ENCODE measurements at places on chromosomes 3 and 15.

DNA sequence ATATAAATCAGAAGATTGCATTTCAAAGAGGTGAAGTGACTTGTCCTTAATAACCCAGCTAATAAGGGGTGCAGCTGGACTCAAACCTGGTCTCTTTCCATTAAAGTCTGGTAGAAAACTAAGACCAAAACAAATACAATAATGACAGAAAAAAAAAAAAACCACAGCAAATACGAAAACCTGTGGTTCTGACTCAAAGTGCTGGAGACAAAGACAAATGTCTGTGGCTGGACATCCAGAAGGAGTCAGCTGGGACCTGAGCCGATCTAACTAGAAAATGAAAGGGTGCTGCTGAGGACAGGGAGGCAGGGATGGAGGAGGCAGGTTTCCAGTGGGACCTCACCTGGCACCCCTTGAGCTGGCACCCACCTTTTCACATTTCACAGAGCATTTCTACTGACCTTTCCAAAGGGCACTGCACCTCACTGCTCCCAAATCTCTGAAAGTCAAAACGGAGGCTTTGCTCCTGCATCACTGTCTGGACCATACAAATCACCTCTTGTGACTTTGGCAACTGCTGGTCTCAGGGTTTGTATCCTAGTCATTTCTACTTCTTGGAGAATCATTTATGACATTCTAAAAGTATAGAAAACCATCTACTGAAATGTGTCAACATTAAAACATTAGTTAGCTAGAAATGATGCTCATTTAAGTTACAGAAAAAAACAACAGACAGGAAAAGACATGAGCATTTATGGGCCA, 61.7 kb downstream of the CCNL1 start:
- DNase-seq = no peak

DNA sequence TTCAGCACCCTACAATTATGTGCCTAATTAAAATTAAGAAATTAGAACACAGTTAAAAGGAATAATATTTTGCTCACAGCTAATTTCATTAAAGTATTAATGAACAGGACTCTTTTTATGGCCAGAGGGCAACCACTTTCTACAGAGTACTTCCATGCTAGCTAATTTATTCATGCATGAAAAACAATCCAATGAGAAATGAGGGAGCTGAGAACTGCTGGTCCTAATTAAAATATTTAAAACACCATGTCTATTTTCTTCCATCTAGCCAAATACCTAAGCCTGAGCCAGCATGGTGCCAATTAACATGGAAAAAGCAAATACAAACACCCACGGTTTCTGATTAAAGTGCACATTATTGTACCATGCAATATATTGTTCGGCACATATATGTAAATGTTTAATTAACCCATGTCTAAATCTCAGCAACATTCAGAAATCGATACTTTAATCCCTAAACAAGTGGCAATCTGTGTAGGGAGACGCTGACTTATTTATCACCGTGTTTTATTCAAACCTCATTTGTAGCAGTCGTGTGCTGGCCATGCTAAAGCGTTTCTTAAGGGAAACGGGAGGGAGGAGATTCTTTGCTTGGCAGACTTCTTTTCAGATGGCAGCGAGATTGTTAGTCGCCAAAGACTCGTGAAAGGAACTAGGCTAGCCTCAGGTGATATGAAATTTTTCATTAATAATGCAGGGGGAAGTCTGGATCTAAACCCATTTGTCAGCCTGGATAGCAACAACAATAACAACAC, 193.5 kb downstream of the ANXA2 start:
- DNase-seq = no peak

DNA sequence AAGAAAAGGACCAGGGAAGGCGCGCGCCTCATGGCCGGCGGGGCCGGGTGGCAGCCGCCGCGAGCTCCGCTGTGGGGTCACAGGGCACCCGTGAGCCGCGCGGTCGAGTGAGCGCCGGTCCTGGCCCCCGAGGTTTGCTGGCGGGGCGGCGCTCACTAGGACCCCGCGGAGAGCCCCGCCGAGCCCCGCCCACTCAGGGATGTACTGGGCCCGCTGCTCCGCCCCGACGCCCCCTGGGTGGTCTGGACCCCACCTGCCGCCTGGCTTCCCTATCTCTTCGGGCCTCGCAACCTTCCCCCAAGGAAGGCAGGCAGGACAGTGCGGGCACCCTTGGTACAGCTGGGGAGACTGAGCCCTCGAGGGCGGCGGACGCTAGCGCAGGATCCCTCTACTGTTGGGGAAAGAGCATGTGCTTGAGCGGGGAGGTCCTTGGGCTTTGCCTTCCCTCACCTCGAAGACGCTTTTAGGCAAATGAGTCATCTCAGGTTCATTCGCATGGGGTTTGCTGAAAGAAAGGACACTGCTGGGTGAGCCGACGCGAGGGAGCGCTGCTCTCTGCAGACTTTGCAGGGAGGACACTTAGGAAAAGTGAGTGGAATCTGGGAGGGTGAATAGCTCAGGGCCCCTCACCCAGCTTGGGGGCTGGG, at the start of gene CHRNB4:
CHRNB4 (minus strand) TSS at position 109 of the 647 bp plus-strand sequence; CDS start at position 32, 77 bp downstream.
- peak; percentile 4 for DNase-seq

- no peak for DNase-seq
Observed at GRCh38 chr3:143755978-143756377, 92.3 kb downstream of the SLC9A9 start.

DNA sequence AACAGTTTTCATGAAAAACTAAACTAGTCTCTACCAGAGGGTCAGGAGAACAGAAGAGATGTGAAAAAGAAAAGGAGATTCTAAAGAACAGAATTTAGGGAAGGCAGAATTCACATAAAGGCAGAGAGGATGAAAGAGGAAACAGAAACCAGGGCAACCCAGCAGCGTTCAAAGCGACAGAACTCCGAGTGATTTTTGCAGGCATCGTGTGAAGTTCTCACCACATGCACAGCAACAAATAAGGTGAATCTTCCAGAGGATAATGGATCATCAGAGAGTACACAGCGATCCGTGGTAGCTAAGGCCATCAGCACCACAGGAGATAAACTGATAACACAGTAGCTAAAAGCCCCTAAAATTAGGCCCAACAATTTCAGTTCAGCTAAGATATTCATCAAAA, 250.8 kb upstream of the THBS1 start:
- no peak for DNase-seq

DNA sequence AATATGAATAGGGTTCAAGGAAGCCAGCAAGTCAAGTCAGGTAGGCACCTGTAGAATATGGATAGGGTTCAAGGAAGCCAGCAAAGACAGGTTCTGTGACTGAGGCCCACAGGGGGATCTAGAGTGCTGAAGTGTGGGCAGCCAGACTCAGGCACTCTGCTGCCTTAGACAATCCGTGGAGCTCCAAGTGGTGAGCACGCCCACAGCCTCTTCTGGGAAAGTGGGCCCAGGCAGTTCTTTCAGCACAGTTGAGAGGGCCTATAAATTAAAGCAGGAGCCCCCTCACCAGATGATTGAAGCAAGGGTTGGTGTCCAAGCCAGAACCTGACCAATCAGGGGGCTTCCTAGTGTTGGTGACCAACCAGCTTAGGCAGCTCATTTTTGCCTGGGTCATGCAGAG, 51.0 kb downstream of the ANP32A start:
- DNase-seq = no peak

GRCh38 chr3:4532535-4533112, 39.5 kb downstream of the ITPR1 start:
- DNase-seq = no peak

Data from kidney capillary endothelial cell (primary cell).